ENCODE measurements at places on chromosomes 12 and 14.

GRCh38 chr12:106130474-106131113, 8.2 kb downstream of the NUAK1 start:
- no peak for DNase-seq

DNA sequence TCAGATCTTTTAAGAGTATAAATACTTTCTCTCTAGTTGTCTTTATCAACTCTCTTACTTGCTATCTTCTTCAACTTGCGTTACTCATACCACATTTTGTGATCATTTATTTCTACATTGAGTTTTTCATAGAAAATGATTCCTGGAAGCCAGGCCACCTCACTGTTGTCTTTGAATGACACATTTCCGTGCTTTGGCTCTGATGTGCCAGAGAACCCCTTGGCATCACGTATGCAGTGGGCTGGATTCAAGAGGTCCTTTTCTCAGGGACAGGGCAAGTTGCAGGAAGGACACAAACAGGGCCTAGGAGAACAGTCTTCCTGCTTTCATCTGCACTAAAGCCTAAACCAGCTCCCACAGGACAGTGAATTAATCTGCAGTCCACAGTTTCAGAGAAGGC, 70.3 kb upstream of the PYGL start:
- DNase-seq, result no peak

DNA sequence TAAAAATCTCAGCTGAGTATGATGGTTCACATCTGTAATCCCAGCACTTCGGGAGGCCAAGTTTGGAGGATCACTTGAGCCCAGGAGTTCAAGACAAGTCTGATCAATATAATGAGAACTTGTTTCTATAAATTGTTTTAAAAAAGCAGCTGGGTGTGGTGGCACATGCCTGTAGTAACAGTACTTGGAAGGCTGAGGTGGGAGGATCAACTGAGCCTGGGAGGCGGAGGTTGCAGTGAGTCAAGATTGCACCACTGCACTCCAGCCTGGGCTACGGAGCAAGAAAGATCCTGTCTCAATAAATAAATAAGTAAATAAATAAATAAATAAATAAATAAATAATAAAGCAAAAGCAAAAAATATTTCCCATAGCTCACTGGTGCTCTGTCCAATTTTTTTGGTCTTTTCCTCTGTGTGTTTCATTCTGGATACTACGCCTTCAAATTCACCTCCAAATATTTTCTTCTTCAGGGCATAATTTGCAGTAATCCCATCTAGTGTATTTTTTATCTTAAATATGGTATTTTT, 32.7 kb upstream of the SNX6 start:
- DNase-seq, result no peak

- peak; percentile 81 for DNase-seq
Observed at GRCh38 chr14:89493877-89494634, 77.0 kb upstream of the FOXN3 start.

DNA sequence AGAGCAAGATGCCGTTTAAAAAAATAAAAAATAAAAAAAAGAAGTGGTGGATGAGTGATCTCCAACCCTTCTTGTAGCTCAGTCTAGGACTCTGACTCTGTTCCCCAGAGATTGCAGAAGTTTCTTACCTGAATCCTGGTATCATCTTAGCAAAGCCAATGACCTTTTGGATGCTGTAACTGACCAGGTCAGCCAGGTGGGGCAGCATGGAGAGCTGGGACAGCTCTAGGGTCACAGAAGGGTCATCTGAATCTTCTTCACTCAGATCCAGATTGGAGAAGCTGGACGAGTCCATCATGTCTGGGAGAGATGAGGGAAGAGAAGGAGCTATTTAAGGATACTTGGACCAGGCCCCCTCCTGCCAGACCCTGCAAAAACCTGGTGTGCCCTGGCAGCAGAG, 35.8 kb upstream of the HDAC7 start:
- no peak for DNase-seq
